ENCODE measurements at places on chromosomes 7 and 10.

DNA sequence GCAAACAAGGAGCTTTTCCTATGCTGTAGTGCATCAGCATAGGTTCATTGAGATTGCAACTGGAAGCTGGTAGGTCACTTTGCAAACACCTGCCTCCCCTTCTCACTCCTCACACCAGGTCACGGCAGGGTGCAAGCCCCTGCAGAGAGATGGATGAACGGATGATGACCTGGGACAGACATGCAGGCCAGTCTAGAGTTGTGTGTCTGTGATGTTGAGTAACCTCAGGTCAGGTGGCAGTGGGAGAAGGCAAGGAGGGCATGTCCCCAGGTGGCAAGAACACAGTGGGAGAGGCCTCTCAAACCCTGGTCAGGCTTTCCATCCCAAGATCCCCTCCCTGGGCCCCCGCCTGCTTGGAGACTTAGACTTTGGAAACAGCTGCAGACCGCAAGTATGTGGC is 197.1 kb upstream of the LYZL2 start:
- no peak for DNase-seq

- DNase-seq = peak; percentile 89
Measured at GRCh38 chr10:30630571-30630970, 1.0 kb upstream of the LYZL2 start.

- no peak for DNase-seq
Measured at GRCh38 chr7:14196555-14196954, 207.1 kb upstream of the ETV1 start.

DNA sequence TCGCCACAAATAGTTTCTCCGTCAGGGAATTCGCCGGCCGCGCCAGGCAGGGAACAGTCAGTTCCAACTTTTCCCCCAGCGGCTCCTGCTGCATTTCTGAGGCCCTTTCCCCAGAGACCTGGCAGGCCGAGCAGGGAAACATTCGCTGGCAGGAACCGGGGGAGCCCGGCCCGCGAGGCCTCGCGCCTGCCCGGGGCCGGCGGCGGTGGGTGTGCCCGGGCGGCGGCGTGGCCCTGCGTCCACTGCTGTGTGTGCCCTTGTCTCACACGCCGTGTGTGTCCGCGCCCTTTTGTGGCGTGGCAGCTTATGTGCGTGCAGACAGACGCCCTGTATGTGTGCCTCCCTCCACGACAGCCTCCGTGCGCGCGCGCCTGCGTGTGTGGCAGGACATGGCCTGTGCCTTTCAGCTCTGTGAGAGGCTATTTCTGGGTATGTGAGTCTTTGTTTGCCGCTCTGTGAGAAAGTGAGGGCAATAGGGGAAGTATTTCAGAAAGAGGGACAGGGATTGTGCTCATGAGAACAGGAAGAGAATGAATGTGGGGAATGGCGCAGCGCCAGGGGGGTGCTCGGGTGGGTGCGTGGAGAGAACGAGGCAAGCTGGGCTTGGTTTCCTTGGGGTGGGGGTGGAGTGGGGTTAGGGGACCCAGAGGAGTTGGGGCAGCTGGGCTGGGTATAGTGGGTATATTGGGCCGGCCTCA is 689 bp upstream of the SMARCD3 start:
- DNase-seq = peak; percentile 63

- DNase-seq = no peak
Measured at GRCh38 chr7:134500982-134501381, 26.4 kb upstream of the AKR1B10 start.
